ENCODE measurements at places on chromosomes 5 and 9.
A peak's percentile ranks its signal among the peaks of the same experiment; 100 is the strongest.

DNA sequence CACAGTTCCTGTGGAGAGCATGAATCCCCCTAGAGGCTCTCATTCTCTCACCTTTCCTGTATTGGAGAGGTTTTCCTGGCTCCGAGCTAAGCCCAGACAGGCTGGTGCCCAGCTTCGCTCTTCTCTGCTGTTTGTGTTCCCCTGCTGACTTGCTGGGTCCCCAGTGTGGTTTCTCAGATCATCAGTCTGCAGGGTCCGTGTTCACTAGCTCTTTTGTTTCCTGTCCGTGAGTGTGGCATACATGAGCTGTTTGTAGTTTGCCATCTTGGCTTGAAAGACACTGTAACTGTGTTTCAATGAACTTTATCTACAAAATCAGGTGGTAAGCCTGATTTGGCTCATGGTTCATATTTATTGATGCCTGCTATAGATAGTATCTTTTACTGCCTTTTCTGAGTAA is 23.8 kb downstream of the LOX start:
- DNase-seq: no peak

DNA sequence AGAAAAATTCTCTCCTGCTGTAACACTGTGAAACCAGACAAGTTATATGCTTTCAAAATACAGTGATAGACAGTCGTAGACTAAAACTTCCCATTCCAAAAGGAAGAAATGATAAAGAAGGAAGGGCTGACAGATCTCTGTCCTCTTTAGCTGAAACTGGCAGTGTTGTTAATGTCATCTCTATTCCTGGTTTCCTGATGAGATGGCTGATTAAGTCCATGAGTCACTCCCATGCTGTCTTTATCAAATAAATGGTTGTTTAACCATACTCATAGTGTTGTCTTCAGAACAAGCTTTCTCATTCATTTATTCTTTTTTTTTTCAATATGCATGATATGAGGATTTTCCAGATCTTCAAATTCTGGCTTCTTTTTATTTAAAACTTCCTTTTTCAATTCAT is 952.2 kb upstream of the WWC1 start:
- DNase-seq: no peak

DNA sequence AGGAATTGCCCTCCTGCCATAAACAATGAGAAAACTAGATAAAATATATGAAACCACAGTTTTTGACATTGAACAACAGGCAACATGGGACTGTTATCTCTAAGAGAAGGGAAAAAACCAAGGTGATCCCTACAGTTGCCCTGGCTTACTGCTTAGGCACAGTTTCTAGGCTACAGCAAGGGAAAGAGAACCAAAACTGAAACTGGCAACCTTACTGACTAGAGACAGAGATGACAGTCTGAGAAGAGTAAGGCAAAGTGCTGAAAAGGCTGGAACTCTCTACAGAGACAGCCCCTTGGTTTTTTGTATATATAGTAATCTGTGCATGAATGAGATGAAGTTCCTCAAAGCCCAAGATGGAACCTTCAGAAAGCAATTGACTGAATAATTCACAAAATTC is 36.2 kb upstream of the REEP2 start:
- no peak for DNase-seq

DNA sequence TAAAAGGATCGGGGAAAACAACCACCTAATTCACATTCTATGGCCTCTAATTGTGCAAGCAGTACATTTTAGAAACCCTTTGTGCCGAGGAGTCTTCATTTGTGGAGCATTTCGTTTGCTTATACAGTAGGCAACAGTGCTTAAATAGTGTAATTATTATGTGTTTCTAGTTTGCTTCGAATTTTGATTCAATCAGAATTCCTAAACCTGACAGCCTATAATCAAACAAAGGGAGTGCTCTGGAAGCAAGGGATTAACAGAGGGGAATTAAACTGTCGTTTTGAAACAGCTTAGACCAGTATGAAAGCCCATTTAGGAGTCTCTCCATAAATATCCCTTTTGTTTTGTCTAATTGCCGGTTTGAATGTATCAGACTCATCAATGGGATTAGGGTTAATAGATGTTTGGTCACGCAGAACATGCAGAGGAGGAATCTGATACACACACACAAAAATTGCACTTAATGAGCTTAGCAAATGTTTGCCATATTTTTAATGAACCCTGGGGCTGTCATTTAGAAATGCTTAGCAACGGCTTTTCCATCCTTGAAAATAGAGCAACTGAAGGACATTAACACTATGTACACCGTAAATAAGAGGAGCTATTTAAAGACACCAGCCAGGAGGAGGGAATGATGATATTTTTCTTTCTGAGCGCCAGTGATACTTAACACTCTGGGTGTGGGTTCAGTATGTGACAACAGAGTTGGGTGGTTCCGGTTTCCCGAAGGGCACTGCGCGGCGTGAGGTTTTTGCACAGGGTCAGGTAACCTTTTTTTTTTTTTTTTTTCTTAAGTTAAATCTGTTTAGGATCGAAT is 404.7 kb downstream of the TLE4 start:
- no peak for DNase-seq

DNA sequence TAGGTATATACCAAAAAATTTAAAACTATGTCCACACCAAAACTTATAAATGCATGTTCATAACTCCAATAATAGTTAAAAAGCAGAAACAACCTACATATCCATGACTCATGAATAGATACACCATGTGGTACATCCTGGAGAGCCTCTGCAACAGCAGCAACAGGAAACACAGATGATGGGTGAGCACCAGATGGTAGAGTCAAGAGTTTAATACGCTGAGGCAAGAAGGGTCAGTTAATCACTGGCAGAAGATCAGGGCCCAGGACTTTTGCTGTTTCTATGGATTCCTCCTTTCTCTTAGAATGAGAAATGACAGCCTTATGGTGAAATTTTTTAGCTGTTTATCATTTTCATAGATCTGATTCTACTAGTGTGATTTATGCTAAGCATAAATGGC is 351.8 kb upstream of the ADAMTSL1 start:
- DNase-seq: no peak

DNA sequence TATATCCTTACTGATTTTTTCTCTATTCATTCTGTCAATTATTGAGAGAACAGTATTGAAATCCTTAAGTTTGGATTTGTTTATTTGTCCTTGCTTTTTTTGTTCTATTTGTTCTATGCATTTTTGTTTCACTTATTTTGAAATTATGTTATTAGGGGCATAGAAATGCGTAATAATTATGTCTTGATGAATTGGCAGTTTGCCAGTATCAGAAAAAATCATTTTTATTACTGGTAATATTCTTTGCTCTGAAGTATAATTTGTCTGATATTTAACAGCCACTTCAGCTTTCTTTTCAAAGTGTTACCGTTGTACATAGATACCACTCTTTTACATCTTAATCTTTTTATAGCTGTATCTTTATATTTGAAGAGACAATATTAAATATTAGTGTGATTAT is 2090.9 kb upstream of the WWC1 start:
- no peak for DNase-seq

GRCh38 chr5:84383816-84384603 is 670 bp downstream of the EDIL3 start:
- no peak for DNase-seq

- DNase-seq: no peak
Observed at GRCh38 chr5:175692235-175692995, 34.5 kb downstream of the HRH2 start.

- no peak for DNase-seq
Observed at GRCh38 chr5:123483446-123484077, 28.4 kb upstream of the CSNK1G3 start.

- no peak for DNase-seq
Observed at GRCh38 chr9:128800061-128800460, 13.0 kb downstream of the TBC1D13 start.

DNA sequence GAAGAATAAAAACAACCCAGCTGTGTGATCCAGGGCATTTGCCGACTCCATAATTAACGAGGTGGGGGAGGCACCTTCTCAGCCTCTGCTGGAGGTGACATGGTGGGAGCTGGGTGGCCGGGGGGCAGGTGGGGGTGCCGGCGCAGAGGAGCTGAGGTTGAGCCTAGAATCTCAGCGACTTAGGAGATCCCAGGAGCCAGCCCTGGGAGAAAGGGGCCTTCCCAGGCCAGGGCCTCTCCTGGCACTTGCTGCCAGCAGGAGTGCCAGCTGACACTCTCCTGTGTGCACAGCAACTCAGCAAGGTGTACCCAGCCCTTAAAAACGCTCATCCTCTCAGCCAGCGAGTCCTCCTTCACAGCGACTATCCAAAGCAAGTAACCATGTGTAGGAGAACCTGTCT is 62.8 kb upstream of the FCN1 start:
- DNase-seq: no peak

- no peak for DNase-seq
Observed at GRCh38 chr5:39205550-39205949, 13.8 kb downstream of the FYB1 start.

- no peak for DNase-seq
Observed at GRCh38 chr9:37340961-37341360, 81.5 kb upstream of the GRHPR start.

DNA sequence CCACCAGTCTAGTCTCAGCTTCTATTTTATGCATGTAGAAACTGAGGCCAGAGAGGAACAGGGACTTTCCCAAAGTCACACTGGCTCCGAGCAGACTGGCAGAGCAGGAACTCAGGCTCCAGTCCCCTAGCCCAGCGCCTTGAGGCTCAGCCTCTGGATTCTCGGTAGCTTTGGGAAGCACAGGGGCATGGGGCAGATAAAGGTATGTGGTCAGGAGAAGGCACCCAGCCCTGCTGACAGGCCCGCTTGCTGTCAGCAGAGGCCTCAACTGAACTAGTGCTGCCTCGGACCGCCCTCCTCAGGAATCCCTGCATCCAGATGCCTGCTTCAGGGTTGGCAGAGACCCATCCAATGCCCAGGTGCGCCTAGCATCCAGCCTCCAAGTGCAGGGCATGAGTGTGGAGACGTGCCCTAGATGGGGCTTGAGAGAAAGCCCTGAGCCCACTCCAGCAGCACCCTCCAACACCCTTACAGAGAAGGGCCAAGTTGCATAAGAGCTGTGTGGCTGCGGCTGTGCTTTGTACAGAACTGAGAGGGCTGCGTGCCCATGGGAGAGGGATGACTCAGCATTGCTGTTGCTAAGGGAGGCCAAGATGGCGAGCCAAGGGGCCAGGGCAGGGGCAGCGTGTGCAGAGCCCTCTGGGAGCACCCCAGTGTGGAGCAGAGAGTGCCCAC is 168.6 kb downstream of the MACROH2A1 start:
- peak; percentile 56 for DNase-seq

DNA sequence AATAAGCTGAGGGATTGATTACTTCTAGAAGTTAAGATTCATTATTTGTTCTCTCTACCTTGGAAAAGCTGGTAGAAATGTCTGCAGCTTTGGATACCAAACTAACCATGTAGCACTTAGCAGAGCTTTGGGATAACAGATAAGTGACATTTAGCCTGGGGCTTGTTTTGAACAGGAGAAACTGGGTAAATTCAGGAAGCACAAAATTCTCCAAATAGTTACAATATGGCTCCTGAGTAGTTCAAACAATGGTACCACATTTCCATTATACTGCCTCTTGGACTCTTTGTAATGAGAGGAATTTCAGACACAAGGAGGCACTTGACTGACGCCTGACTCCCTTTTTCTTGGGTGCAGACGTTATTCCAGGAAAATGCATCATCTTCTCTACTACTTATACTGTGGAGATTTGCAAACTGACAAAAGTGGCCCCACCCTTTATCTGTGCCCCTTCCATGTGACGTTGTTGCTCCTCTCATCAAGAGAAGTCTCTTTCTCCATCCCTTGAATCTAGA is 22.5 kb downstream of the PRUNE2 start:
- no peak for DNase-seq

- no peak for DNase-seq
Observed at GRCh38 chr9:134321946-134322741, 4.1 kb upstream of the RXRA start.

DNA sequence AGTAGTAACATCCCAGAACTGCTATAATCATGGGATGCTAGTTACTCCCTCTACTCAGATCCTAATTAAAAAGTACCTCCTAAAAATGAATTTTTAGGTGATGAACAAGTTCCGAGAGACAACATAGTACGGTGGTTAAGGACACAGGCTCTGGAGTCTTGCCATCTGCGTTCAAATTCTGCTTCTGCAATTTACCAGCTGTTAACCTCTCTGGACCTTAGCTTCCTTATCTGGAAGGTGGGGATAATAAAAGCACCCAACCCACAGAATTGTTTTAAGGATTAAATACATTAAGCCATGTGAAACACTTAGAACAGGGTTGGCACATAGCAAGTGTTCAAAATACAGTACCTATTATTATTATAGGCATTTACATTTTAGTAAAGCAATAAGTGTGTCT is 77.5 kb upstream of the XPA start:
- DNase-seq: no peak

- DNase-seq: no peak
Observed at GRCh38 chr9:80025131-80025530, 453.4 kb downstream of the TLE4 start.

- DNase-seq: no peak
Observed at GRCh38 chr5:180618829-180619562, 27.7 kb upstream of the SCGB3A1 start.

DNA sequence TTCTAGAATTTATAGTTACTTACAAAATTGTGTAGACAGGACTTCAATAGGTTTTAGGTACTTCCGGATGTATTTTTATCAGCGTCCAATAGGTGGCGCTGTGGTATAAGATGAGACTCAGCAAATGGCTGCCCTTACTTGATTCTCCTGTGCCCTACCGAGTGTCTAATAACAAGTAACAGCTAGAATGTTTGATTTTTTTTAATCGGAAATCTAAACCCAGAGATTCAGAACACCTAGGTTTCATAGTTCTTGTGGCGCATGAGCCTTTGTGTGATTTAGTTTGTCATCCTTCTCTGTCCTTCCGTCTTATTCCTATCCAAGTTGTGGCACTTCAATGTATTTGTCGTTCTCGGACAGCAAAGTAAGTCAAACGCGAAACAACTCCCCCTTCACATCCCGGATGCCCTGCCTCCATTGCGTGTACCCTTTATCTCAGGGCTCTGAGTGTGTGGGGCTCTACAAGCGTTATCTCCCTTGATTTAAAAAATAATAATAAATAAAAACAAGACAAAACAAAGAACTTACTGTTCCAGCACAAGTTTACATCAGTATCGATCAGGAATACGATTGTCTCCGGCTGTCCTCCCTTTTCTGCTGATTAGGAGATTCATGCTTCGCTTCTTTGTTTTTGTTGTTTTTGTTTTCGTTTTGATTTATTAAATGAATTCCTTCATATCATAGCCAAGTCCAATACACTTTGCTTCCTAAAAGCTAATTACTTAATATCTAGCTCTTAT is 50.7 kb upstream of the SLC30A5 start:
- DNase-seq: peak; percentile 75

GRCh38 chr9:136606687-136607333 is 55.9 kb upstream of the EGFL7 start:
- no peak for DNase-seq

GRCh38 chr5:142098931-142099330 is 9.6 kb upstream of the NDFIP1 start:
- no peak for DNase-seq
